ENCODE measurements at places on chromosomes 6 and 20.

DNA sequence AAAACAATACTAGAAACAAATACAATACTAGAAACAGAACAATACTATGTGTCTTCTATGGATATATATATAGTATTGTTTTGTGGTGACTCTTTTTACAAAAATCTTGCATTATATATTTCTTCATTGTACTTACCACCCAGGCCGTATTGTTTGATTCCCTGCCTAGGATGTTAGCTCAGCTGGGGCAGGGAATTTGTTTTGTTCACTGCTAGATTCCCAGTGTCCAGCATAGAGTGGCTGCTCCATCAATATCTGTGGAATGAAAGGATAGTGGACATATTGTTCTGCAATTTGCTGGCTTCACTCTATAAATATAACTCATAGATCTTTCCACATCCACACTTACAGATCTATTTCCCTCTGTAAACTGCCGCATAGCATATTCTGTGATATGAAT lies 21.5 kb upstream of the PREX1 start:
- DNase-seq, result no peak

- no peak for DNase-seq
Measured at GRCh38 chr20:44662261-44662660, 10.8 kb upstream of the ADA start.

DNA sequence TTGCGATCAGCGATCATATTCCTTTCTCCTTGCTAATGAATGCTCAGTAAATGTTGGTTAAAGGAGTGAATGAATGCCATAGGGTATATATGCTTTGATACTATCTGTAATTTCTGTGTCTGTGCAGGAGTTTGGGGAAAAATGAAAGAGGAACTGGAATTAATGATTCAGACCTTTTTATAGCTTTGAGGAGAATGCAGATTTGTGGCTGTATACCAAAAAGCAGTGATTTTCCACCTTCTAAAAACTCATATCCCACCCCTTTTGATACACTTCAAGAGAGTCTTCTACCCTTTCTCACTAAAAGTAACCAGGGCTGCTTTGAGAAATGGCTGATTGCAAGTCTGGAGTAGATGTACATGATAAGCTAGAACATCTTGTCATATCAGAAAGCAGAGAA lies 26.6 kb upstream of the SUMO4 start:
- no peak for DNase-seq

GRCh38 chr20:29742699-29743100 lies 1514.8 kb upstream of the DEFB115 start:
- no peak for DNase-seq

Data from D721Med (cell line).